Endothelial cell (in vitro differentiated cells): ENCODE measurements at places on chromosomes 5 and 9. TPM values are rescaled to one million over a fixed set of nuclear protein-coding genes. Genes with fewer than 3 reads are reported as not detected.
A peak's percentile ranks its signal among the peaks of the same experiment; 100 is the strongest.

DNA sequence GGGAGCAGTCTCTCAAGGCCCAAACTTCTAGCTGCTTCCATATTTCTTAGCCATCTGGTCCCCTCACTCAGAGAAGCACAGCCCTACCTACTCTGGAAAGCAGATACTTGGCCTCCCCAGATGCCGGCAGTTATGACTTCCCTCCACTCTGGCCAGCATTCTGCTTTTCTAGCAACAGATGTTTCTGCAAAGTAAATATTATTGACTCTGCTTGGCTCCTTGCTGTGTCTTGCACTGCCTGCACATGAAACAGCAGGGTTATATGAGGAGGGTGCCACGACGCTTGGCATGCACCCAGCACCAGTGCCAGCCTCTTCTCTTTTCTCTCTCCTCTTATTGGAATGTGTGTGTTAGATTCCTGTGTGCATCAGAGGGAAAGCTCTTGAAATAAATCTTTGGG, 99.7 kb downstream of the ARHGAP26 start:
- H3K36me3 ChIP-seq, result no peaks in the 10 kb centered on the region
- peaks cover 72% of the 10 kb centered on the region for H3K4me1 ChIP-seq
- peaks cover 8% of the 10 kb centered on the region for H3K27me3 ChIP-seq
- no peak for DNase-seq
- no peak overlapping the region for H3K27ac ChIP-seq

FBLL1 gene
- total RNA-seq, result 0.51 TPM

DNA sequence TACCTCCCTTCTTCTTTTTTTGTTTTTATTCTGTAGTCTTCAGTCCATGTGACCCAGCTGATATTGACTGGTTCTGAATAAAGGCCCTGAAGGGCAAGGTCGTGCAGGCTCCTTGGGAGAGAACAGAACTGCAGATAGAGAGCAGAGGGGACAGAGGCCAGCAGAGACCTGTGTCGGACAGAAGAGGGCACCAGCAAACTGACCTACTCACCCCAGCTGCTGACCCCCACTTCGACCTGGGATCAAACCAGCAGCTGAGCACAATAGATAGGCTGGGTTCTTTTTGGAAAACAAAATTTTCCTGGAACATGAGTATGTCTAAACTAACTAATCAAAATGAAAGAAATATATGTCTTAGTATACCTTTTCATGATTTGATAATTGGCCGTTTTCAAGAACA, 695.1 kb downstream of the NR2F1-AS1 start:
- no peaks in the 10 kb centered on the region for H3K4me1 ChIP-seq
- no peak overlapping the region for H3K4me3 ChIP-seq
- DNase-seq, result peak; percentile 44
- no peaks in the 10 kb centered on the region for H3K36me3 ChIP-seq
- H3K27me3 ChIP-seq, result no peaks in the 10 kb centered on the region
- no peak overlapping the region for H3K27ac ChIP-seq

DNA sequence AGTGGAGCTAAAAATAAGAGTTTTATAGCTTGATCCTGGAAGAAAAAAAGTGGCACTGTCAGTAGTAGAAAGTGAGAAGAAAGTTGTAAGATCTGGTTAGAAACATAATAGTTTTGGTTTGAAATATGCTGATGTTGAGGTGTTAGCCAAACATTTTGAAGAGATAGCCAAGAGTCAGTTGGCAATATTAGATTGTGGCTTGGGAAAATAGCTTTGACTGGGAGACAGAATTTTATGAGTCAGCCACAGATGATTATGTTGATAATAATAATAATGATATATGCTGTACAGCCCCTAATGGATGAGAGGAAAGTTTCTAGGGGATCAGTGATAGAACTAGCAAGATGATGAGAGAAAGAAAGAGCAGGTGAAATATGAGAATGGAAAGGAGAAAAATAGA, 12.4 kb upstream of the CDH18 start:
- no peak overlapping the region for H3K4me3 ChIP-seq
- no peak for DNase-seq
- no peaks in the 10 kb centered on the region for H3K4me1 ChIP-seq
- H3K27ac ChIP-seq, result no peak overlapping the region
- H3K36me3 ChIP-seq, result no peaks in the 10 kb centered on the region

DNA sequence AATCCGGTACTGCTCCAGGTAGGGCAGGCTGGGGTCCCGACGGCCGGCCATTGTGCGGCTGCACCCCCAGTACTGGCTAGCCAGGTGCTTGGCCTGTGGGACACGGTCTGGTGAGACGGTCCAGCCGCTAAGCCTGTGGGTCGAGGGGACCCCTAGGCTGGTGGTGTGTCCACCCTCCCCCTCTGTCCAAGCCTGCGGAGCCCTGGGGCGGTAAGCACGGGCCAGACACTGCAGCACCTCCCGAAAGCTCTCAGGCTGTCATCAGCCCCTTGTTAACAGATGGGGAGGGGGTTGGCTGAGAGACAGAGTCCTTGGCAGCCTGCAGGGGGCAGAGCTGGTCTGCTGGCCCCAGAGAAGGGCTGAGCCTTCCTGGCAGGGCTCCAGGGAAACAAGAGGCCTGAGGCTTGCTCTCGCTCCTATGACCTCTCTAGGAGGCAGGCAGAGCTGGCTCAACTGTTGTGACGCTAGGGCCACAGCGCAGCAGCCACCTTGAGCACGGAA, 11.8 kb upstream of the MRNIP start:
- peaks cover 15% of the 10 kb centered on the region for H3K27me3 ChIP-seq
- no peak overlapping the region for H3K27ac ChIP-seq
- peaks cover 27% of the 10 kb centered on the region for H3K36me3 ChIP-seq
- peak; percentile 38 for DNase-seq
- H3K4me1 ChIP-seq, result peaks cover 5% of the 10 kb centered on the region

DNA sequence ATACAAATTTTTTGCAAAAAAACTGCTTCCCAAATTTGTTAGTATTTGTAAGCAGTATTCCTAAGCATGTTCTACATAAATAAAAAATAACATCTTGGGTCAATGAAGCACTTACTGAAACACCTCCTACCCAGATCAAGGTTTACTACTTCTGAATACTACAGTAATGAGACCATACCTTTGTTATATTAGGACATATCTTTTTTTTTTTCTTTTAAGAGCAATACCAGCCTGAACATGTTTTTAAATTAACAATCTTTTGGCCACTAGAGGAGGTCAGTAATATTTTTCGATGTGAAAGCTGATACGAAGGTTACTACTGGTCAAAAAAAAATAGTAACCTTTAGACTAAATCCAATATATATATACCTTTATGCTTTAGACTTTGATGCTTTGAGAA, 72.7 kb downstream of the CERT1 start:
- H3K4me3 ChIP-seq, result no peak overlapping the region
- peaks cover 6% of the 10 kb centered on the region for H3K4me1 ChIP-seq
- no peaks in the 10 kb centered on the region for H3K27me3 ChIP-seq
- DNase-seq, result no peak
- H3K27ac ChIP-seq, result no peak overlapping the region

GRCh38 chr9:78316166-78316892, 19.4 kb downstream of the PSAT1 start:
- H3K4me1 ChIP-seq, result peaks cover 20% of the 10 kb centered on the region
- peaks cover 10% of the 10 kb centered on the region for H3K27me3 ChIP-seq
- DNase-seq, result no peak
- H3K36me3 ChIP-seq, result peaks cover 27% of the 10 kb centered on the region

RNF183 gene
- total RNA-seq, result not detected

NUTM2G gene
- not detected for total RNA-seq

GRCh38 chr9:108850293-108850897, 5.4 kb downstream of the ACTL7B start:
- H3K36me3 ChIP-seq, result no peaks in the 10 kb centered on the region
- no peak overlapping the region for H3K4me3 ChIP-seq
- DNase-seq, result no peak
- no peaks in the 10 kb centered on the region for H3K27me3 ChIP-seq
- peaks cover 14% of the 10 kb centered on the region for H3K4me1 ChIP-seq

GRCh38 chr9:115891929-115892328, 261.7 kb upstream of the PAPPA start:
- H3K4me3 ChIP-seq, result no peak overlapping the region
- no peak overlapping the region for H3K27ac ChIP-seq
- no peak for DNase-seq
- H3K27me3 ChIP-seq, result no peaks in the 10 kb centered on the region

- no peak overlapping the region for H3K4me3 ChIP-seq
- H3K4me1 ChIP-seq, result peaks cover 14% of the 10 kb centered on the region
- DNase-seq, result no peak
- no peak overlapping the region for H3K27ac ChIP-seq
- no peaks in the 10 kb centered on the region for H3K36me3 ChIP-seq
These were observed 181.2 kb upstream of the EDIL3 start for GRCh38 chr5:84565866-84566265.
